Fibroblast of villous mesenchyme (primary cell): ENCODE measurements at places on chromosomes 5 and 9. TPM values are rescaled to one million over a fixed set of nuclear protein-coding genes. Genes with fewer than 3 reads are reported as not detected.

DNA sequence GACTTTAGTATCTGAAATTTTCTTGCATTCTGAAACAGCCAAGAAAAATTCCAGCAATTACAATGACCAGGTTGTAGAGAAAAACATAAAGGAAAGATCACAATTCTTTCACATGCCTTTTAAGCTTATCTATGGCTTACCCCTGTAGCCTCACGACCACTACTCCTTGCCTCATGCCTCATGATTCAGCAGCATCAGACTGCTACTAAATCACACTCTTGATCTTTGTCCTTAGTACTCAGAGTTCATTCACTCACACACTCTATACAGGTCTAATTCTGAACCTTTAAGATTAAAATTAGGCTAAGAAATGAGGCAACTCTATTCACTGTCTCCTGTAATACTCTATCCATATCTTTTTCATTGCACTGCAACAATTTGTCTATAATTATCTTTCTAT is 415.1 kb downstream of the MLLT3 start:
- no peak for DNase-seq

DNA sequence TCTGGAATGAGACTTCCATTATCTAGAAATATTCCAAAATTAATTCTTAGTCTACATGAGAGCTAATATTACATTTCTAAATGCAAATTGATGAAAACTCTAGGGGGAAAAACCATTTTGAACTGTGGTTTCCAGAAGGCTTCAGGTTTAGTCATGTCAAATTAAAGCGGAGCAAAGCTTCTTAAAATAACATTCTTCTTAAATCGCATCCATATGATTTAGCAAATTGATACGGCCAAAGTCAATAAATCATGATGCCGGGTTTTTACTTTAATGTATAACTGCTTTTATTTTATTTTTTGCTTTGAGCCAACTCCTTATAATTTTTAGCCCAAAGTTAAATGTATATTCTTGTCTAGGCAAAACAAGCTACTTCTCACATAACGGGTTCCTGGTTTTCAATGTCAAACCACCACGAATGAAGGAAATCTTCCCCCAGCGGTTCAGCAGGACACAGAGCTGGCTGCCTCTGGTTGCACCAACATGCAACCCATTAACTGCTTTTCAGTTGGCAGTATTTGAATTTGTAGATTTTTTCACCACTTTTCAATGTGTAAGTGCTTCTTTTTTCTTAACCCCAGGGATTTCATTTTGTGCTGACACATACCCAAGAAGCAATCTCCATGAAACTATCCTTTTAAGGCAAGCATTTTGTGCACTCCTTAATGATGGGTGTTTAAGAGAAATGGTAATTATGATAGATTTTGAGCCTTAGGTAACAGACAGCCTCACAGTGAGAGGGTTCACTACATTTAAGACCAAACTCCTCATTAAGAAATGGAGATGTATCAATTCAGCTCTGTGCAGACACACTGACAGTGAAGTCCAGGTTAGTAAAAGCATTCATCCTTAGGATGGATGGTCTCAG is 35.5 kb downstream of the EFNA5 start:
- no peak for DNase-seq

TAL2 gene
- not detected in 2 replicates for total RNA-seq

CAVIN4 gene
- total RNA-seq, result 0.64 and 1.3 TPM in 2 replicates

DNA sequence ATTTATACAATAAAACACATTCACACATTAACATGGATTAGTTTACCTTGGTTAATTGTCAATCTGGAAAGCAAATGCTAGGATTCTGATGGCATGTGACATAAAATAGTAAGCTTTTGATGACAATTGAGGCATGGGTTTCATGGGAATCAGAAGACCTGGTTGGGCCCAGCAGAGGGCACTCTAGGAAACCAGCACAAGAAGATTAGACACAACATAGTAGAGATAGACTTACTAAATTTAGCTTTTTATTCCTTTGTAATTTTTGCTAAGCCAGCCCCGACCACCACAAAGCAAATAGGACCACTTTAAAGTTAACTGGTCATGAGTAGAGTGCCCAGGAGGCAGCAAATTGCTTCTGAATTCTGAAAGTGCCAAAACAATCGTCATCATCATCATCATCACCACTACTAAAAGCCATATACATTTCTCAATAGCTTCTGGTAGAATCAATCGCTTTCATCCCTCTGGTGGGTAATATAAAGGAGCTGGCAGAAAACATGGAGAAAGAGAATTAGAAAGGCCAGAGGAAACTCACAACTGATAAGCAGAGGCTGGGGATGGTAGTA is 163.2 kb downstream of the ARRDC3 start:
- no peak for DNase-seq

GRCh38 chr5:97636766-97637165 is 453.7 kb upstream of the RIOK2 start:
- peak; percentile 22 for DNase-seq
